ENCODE measurements at places on chromosomes 4 and X. TPM values are rescaled to one million over a fixed set of nuclear protein-coding genes. Genes with fewer than 3 reads are reported as not detected.

- DNase-seq, result peak; percentile 53
These were observed 68.4 kb downstream of the AR start for GRCh38 chrX:67612231-67612630.

- no peak for DNase-seq
These were observed 9.9 kb downstream of the CENPVL3 start for GRCh38 chrX:51608766-51609165.

- DNase-seq, result no peak
These were observed 1.5 kb upstream of the SLC16A2 start for GRCh38 chrX:74419864-74420195.

DNA sequence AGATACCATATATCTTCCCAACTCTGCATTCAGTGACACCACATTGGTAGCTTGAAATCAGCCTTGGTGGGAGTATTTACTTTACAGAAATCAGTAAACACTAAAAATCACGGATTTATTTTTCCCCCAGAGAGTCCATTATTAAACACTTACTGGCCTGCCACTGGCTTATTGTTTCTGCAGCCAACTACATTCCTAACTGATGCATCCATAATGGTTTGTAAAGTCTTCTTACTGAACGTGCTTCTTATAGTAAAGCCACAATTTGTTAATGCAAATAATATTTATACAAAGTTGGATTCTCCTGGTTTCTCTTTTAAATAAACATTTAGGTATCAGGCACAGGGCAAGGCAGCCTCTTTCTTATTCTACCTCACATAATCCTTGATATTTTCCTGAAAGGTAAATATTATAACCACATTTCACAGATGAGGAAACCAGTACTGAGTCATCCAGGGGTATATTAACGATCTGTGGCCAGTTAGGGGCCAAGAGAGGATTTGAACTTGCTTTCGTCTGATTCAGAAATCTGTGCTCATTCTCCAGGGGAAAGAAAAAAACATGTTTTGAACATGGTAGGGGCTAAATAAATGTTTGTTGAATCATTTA lies 136.5 kb downstream of the RAB28 start:
- no peak for DNase-seq

DNA sequence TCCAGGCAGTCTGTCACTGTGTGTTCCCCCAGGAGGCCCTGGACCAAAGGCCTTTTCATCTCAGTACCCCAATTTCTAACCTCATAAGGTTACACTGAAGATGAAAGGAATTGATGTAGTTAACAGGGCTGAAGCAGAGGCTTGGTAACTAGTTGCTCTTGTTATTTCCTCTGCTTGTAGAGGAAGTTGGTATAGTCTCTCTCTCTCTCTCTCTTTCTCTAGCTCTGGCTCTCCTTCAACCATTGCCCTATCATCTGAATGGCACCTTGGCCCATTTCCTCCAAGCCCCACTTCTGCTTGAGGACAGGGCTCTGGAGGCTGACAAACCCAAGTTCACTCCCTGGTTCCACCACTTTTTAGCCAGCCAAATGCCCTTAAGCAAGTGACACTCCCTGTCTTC lies 96.1 kb downstream of the MAMLD1 start:
- DNase-seq, result no peak

DNA sequence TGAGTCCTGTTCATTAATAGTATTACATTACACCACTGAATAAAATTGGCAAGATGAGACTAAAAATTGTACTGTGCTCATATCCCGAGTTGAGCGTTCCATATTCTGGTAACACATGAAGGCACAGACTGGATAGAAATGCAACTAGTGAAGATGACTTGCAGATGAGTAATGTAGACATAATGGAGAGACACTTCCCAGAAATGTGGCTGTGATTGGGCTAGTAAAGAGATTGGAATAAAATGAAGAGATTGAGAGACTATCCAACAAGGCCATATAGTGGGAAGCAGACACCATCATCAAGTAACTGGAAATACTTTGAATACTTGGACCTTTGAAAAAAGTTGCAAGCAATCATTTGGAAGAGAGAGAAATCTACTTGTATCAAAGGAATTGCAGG lies 77.3 kb downstream of the DCAF8L1 start:
- DNase-seq, result no peak

DNA sequence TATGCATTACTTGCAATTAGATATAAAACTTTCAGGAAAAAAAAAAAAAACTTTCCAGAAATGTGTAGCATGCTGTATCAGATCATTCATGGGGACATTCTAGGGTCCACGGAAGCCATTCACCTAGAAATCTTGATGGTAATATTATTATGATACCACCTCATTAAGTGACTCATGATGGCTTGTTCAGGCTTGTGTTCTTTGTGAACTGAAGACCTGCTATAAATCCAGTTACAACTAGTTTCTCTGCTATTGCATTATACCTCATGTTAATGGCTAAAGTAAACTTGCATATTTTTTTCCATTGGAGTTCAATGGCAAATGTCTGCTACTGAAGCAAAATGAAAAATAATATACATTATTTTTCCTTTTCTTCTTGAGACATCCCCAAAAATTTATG lies 35.3 kb upstream of the PTPN13 start:
- DNase-seq, result peak; percentile 84

- DNase-seq, result no peak
These were observed 1.6 kb downstream of the PI4K2B start for GRCh38 chr4:25235401-25235800.

DNA sequence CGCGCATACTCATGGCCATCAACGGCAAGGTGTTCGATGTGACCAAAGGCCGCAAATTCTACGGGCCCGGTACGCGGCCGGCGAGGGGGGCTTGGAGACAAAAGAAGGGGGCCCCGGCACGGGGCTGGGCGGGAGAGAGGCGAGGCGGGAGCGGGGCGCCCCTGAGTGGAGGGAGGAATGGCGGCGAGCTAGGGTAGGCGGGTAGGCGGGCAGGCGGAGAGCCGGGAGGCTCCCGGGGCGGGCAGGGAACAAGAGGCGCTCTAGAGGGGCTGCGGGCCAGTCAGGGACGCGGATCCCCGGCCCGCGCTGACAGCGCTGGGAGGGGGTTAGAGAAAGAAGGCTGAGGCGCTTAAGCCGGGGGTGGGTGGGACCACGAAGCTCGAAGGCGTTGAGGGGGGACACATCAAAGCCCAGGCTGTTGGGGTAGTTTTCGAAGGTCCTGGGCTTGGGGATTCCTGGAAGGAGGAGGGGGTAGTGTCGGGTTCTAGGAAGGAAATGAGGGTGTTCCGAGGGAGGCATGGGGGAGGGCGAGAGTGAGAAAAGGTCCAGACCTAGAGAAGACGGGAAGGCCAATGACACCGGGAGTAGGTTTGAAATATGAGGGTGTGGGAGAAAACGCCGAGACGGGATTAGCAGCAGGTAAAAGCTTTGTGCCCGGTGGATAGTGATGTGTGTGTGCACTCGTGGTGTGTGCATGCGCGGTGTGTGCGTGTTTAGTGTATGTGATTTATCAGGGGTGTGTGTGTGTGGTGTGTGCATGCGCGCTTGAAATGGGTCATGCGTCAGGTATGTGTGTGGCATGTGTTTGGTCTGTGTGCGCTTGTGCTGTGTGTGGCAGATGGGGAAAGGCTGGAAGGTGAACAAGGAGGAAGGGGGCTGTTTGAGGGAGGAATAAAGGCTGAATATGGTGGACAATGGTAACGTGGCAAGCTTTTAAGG lies 807 bp downstream of the PGRMC1 start:
- DNase-seq, result peak; percentile 37

- no peak for DNase-seq
These were observed 42.3 kb upstream of the HMX1 start for GRCh38 chr4:8913858-8914460.

DNA sequence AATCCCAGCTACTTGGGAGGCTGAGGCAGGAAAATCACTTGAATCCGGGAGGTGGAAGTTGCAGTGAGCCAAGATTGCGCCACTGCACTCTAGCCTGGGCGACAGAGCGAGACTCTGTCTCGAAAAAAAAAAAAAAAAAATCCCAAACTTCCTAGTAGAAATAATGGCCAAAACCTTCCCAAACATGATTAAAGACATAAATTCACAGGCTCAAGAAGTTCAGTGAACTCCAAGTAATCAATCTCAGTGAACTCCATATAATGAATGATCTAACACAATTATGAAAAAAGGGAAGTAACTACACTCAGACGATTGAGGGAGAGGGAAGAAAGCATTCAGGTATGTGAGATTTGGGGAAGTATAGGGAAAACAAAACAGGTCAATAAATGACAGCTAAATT lies 6.5 kb downstream of the FUNDC1 start:
- DNase-seq, result no peak

GRCh38 chrX:29545878-29546277 lies 669.5 kb upstream of the MAGEB2 start:
- DNase-seq, result no peak

- DNase-seq, result peak; percentile 79
These were observed 3.1 kb downstream of the TET2 start for GRCh38 chr4:105149771-105150170.

GRCh38 chrX:331151-331824 lies 12.7 kb upstream of the GTPBP6 start:
- DNase-seq, result no peak

- peak; percentile 46 for DNase-seq
These were observed 41.7 kb upstream of the CDKN2AIP start for GRCh38 chr4:183402771-183403170.

GRCh38 chrX:68708503-68709290 lies 61.2 kb downstream of the STARD8 start:
- DNase-seq, result peak; percentile 42

DNA sequence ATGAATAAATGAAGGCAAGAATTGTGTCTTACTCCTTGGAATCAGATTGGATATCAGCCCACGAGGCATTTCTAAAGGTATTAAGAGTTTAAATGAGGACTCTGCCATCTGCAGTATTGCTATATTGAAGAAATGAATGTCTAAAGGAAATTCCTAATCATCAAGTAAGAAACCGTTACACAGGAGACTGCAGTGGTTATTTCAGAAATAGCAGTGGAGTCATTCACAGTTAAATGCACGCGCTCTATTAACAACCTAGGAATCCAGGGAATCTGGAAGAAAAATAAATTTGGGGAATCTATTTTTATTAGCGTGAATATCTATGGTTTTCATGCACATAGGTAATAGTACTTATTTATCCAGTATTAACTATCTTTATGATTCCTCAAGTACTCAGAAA lies 334.2 kb downstream of the TENM3 start:
- no peak for DNase-seq

DNA sequence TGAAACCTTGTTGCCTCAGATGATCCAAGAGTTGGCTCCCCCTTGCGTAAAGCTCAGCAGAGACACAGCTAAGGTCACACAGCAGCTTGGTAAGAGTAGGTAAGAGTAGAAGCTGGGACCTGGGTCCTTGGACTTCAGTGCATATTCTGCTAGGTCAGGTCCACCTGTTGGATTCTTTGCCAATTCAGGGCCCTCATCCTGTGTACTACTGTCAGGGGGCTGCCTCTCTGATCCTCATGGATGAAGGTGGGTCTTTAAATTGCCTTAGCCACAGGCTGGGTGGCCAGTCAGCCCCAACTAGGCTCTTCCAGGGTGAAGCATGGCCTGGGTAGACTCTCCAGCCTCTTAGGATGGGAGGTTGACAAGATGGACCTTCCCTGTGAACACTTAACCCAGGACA lies 155.8 kb downstream of the AMMECR1 start:
- DNase-seq, result no peak

DNA sequence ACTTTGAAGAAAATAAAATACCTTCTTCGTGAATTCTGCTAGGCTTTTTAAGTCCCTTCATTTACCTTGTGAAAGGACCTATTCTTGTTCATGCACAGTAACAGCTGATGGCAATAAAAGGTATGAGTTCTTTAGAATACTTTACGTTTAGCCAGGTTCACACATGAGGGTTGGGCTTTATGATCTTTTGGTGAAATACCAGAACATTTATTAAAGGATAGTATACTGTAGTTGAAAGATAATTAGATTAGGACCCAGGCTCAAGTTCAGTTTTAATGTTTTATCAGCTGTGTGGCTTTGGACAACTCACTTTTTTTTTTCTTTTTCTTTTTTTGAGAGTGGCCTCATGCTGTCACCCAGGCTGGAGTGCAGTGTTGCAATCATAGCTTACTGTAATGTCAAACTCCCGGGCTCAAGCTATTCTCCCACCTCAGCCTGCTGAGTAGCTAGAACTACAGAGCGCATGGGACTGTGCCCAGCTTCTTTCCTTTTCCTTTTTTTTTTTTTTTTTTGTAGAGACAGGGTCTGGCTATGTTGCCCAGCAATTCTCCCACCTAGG lies 28.2 kb upstream of the NEIL3 start:
- no peak for DNase-seq

DNA sequence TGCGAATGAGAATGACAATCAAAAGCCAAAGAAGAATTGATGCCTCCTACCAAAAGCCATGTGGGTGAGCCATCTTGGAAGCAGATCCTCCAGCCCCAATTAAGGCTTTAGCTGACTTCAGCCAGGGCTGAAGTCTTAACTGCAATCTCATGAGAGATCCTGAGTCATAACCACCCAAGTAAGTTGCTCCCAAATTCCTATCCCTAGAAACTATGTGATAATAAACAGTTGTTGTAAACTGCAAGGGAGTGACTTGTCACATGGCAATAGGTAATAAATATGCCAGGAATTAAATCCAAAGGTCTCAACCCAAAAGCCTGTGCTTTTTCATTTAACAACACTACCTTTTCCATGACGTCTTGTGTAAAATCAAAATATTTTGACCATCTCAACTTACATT lies 154.2 kb upstream of the TBL1X start:
- DNase-seq, result peak; percentile 73

DNA sequence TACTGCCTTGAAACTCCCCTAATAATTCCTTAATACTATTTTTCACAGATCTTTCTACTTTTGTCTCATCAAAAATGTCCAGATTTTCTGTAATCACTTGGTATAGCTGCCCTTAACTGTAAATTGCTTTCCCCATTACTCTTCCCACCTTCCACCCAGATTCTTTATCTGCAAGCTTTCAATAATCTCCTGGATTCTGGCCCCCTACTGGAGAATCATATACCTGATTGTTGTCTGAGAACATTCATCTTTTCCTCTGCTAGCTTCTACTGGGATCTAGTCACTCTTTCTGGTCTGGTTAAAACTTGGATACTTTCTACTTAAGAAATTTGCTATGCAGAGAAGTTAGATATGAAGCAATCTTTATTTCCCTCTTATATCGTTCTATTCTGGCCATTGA lies 552.6 kb downstream of the PCDH19 start:
- DNase-seq, result no peak

MAGEA8 gene
- not detected for total RNA-seq

SH3D19 gene
- total RNA-seq, result 9.4 TPM

F11 gene
- total RNA-seq, result not detected

IGFBP7 gene
- total RNA-seq, result 4,753 TPM

FIP1L1 gene
- 60.8 TPM for total RNA-seq

ZAR1 gene
- total RNA-seq, result not detected

RNF212 gene
- total RNA-seq, result 0.52 TPM

ZNF157 gene
- total RNA-seq, result 0.17 TPM

MAGEA2B gene
- not detected for total RNA-seq

ZNF711 gene
- total RNA-seq, result 2.6 TPM

ARMCX1 gene
- 28.1 TPM for total RNA-seq

ATP2B3 gene
- total RNA-seq, result 0.05 TPM

XAGE1A gene
- total RNA-seq, result not detected

Measured in renal cortical epithelial cell (primary cell).